Renal cortical epithelial cell (primary cell): ENCODE measurements at places on chromosomes 1 and 21. TPM values are rescaled to one million over a fixed set of nuclear protein-coding genes. Genes with fewer than 3 reads are reported as not detected.

DNA sequence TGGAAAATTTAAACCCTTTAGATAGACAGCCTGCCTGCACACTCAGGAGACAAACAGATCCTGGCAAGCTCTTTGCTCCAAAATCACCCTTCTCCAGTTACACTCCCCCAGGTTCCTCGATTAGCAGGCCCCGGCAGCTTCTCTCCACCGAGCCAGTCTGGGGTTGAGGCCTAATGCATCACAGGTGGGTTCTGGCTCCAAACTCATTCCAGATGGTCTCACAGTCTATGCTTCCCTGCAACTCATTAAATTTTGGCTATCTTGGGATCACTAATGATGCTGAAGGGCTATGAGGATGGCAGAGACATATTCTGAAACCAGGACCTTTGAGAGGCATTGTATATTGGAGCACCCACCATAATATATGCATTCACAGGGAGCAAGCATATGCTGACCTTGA, 559.8 kb upstream of the USP24 start:
- no peak for DNase-seq

DNA sequence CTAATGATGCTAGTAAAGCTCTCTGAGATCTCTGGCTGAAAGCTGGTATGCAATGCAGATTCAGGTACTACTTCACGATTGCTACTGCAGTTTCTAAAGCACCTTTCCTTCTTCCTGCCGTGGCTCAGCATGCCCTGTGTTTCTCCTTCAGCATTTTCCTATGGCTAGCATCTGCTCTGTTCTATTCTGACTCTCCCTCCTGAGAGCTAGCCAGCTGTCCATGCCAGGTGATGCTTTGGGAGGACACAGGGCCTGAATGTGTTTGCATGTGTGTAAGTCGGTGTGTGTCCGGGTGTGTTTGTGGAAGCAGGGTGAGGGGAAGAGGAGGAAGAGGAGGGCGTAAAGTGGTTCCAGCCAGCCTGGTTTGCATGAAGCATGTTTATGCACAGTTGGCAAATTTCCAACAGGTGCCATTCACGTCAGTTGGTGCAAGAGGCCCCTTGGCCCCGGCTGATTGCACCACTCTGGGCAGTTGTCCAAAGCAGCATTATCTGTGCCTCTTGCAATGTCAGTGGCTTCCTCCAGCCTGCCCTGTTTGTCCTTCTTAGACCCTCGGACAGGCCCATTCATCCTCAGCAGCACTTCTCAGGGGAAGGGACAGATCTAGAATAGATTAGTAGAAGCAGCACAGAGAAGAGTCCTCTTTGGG, 433.3 kb downstream of the DISC1 start:
- DNase-seq = no peak

Gene AADACL3
- total RNA-seq = not detected in 2 replicates

Gene PODN
- 0.40 TPM in 1 of 2 replicates, not detected in the other for total RNA-seq

DNA sequence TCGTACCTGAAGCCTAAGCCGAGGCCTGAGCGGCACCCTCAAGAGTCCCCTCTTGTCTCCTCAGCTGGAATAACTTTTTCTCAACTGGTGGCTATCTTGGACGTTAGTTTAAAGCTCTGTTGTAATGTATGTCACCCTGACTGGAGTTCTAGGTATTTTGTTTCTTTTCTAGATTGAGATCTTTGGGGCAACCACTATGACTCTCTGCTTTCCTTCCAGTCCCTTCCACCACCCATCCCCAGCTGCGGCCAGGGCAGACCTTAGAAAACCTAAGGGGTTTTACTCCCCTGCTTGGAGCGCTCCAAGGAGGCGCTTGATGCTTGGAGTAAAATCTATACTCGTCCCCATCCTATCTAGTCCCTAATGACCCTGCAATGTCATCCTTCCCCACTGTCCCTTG, 74.6 kb upstream of the MRPS6 start:
- no peak for DNase-seq

Gene RHCE
- 0.15 and 1.2 TPM in 2 replicates for total RNA-seq

GRCh38 chr1:202589190-202589930, 120.9 kb downstream of the SYT2 start:
- DNase-seq = peak; percentile 99

Gene SIM2
- 4.0 and 23.1 TPM in 2 replicates for total RNA-seq

DNA sequence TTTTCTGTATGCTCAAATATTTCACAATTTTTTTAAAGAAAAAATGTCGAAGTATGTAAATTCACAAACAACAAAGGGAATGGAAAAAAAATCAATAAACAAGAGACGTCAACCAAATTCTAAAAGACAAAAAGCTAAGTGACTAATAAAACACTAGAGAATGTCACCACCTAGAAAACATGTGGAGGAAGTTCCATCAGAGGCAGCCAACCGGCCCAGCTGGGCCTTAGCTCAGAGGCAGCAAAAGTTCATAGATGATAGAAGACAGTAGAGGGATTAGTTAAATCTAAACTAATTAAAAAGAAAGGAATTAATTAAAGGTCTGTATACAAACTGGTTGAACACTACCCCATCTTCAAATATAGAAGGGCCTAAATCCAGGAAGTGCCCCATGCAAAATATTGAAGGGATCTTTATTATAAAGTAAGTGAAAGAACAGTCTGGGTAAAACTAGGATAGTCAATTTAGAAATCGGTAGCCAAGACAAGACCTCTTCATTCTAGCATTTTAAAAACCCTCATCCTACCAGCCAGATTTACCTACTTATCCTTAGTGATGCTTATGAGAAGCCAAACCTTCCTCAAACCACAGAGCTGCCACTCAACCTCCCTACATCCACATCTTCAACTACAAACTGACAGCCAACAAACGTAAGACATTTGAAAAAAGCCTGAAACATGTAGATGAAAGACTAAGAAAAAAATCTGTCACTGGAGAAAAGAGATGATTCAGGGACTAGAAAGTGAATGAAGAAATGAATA, 23.7 kb downstream of the MRPL39 start:
- DNase-seq = no peak

Gene REN
- not detected in 2 replicates for total RNA-seq

GRCh38 chr1:23701310-23701709, 9.7 kb downstream of the RPL11 start:
- no peak for DNase-seq

Gene FMO5
- total RNA-seq = 4.7 and 7.3 TPM in 2 replicates

Gene TFAP2E
- 0.35 and 1.4 TPM in 2 replicates for total RNA-seq

- DNase-seq = no peak
Measured at GRCh38 chr1:175826705-175827104, 83.3 kb upstream of the TNR start.

Gene TRPM2
- total RNA-seq = 0.52 and 1.4 TPM in 2 replicates

GRCh38 chr1:85220756-85221201, 20.0 kb upstream of the SYDE2 start:
- no peak for DNase-seq

Gene F5
- under 0.01 and 0.05 TPM in 2 replicates for total RNA-seq

Gene LZIC
- total RNA-seq = 20.7 and 41.0 TPM in 2 replicates

DNA sequence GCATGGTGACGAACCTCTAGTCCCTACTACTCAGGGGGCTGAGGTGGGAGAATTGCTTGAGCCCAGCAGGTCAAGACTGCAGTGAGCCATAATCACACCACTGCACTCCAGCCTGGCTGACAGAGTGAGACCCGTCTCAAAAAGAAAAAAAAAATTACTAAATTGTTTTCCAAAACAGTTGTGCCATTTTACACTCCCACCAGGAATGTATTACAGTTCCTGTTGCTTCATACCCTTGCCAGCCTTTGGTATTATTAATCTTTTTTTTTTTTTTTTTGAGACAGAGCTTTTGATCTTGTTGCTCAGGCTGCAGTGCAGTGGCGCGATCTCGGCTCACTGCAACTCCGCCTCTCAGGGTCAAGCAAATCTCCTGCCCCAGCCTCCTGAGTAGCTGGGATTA, 55.9 kb downstream of the RPS6KA1 start:
- no peak for DNase-seq

GRCh38 chr1:21249940-21250493, 40.2 kb downstream of the ECE1 start:
- DNase-seq = no peak

DNA sequence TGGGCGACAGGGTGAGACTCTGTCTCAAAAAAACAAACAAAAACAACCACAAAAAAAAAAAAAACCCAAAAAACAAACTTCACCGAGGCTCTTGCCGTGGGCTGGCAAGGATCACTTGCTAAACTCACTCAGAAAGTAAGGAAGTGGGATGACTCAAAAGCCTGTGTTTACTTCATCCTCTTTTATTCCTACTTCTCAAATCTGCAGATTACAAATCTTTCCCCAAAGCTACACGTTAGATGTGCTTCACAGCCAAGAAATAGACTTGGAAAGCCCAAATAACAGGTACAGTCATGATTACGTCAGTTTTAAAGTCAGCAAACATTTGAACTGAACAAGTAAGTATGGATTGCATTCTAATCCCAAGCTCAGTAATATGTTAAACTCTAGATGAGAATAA, 359.3 kb downstream of the ADGRL2 start:
- DNase-seq = peak; percentile 15

- DNase-seq = no peak
Measured at GRCh38 chr1:160779626-160780397, 16.2 kb upstream of the LY9 start.

Gene KCNJ9
- total RNA-seq = not detected in 2 replicates

DNA sequence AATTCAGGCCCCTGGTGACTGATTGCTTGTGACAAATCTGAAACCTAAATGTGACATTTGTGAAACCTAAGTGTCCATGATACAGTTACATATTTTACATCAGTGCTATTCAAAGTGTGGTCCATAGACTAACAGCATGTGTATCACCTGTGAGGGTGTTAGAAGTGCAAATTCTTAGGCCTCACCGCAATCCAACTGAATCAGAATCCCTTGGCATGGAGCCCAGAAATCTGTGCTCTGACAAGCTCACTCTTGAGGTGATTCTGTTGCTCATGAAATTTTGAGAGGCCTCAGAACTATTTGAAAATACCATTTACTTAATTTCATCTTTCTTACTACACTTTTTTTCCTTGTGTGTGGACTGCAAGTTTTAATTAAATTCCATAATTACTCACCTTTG, 587.9 kb downstream of the ADGRL2 start:
- peak; percentile 86 for DNase-seq

DNA sequence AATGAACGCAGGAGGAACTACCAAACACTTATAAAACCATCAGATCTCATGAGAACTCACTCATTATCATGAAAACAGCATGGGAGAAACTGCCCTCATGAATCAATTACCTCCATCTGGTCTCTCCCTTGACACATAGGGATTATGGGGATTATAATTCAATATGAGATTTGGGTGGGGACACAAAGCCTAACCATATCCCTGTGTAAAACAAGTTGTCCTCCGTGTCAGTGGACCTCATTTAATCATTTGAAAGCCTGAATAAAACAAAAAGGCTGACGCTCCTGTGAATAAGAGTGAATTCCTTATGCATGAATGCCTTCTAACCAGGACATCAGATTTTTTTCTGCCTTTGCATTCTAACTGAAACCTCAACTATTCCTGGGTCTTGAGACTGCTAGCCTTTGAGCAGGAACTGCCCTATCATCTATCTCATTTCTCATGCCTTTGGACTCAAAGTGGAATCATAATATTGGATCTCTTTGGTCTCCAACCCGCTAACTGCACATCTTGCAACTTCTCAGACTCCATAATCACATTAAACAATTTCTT, 648.8 kb downstream of the ADGRL2 start:
- DNase-seq = peak; percentile 92

Gene OR2AK2
- total RNA-seq = not detected in 2 replicates

- no peak for DNase-seq
Measured at GRCh38 chr1:32926562-32926961, 25.4 kb upstream of the TMEM54 start.

GRCh38 chr1:90504509-90504908, 212.6 kb downstream of the BARHL2 start:
- peak; percentile 18 for DNase-seq

DNA sequence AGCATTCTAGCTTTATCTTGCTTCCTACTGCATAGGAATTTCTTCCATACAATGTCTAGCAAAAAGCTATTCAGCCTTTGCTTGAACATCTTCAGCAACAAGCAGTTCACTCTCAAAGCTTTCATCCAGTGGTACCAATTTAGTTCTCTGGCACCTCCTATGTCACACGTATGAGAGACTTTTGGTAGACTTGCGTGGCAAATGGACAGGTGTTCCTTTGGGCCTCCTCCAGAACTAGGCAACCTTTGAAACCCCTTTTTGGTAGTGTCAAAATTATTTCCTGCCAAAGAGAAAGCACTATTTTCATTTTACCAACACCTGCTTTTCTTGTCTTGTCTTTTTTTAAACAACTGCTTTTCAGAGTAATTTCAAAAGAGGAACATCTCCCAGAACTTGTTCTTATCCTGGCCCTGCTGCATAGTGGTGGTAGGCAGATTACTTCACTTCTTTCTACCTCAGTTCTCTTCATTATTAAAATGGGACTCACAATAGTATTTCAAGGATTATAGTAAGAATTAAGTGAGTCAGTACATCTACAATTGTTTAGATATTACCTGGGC, 122.4 kb downstream of the MAST2 start:
- DNase-seq = no peak

- DNase-seq = no peak
Measured at GRCh38 chr1:93238425-93238824, 57.9 kb downstream of the CCDC18 start.

DNA sequence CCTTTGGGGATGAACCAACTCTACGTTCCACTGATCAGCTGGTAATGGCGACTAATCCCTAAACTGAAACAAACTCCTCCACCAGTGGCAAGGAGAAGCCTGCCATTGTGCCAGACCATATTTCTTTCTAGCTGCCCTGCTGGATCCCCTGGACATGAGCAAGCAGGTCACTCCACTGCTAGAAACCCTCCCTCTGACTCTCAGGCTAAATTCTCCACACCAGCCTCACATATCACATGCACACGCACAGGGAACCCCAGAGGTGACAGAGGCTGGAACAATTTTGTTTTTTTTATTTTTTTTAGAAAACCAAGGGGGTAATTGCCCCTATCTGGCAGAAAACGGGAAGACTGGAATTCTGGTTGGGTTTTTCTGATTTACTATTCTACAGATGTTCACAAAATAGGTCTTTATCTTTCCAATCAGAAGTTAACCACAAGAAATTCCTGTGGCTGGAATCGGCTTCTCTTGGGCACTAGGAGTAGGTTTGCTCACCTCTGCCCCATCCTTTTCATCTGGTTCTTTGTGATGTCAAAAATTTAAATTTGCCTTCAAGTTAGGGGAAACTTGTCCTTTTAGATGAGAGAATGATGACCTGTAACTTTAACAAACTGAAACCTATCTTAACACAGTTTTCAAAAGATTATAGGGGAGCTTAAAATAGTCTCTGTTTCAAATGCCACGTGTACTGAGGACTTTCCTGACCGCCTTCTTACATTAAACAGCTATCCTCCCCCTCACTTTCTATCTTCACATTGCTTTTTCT, 258.1 kb downstream of the SDCCAG8 start:
- DNase-seq = peak; percentile 12
